ENCODE measurements at places on chromosomes 2 and 18.

DNA sequence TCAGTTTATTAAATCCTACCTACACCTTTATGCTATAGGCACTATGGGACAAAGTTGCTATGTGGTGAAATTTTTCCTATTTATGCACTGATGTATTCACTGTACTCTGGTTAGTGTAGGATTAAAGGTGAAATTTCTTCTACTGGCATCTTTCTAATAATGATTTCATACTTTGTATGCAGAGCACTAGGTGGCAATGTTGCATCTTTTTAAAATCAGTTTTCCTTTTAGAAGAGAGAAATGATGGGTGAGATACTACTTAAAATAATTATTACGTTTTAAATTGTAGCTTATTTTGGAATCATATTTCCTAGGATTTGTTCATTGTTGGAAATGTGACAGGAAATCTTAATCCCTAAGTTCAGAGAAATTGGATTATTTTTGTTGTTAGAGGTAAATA is 150.9 kb downstream of the CD8B2 start:
- DNase-seq, result no peak

DNA sequence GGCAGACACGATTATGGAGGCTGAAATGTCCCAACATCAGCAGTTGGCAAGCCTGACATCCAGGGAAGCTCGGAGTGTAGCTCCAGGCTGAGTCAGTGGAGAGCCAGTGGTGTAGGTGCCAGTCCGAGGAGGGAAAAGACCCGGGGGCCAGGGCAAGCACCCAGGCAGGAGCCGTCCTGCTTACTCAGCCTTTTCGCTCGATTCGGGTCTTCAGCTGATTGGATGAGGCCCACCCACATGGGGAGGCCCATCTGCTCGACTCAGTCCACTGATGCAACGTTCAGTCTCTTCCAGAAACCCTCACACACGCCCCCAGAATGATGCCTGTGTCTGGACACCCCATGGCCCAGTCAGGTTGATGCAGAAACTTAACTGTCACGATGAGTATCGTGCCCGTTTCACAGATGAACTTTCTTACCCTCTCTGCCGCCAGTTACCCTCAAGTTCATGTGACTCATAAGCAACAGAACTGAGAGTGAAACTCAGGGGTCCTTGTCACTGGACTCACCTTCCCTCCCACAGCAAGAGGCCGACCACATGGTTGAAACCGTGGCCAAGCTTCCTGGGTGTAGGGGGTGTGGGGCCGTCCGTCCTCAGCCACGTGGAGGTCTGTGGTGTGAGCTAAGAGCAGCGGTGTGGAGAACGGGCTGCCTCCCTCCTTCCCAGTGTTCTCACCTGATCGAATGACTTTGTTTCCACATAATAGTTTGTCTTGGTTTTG is 197.4 kb upstream of the HDAC4 start:
- DNase-seq, result no peak

DNA sequence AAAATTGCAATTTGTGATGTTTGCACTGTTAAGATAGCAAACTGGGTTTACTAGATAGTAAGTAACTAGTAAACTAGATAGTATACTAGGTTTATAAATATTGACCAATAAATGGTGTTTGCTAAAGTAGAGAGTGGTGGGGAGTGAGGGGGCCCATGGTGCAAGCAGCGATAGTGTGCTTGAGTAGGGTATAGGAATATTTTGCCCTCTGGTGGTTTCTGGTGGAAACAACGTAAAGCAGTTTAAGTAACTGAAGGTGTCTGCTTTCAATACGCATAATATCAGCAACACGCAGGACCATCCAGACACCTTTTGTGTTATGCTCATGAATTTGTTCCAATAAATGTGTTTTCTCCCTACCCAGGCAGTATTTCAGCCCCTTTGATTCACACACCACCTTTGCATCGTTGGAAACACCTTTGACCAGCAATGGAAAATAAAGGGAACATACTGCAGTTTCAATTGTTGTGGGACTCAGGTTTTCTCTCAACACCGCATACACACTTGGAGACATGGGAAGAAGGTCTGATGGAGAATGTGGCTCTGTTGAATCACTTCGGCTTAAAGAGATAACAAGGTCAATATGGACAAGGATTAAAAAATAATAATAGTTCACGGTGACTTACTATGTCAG is 16.7 kb upstream of the STAT1 start:
- DNase-seq, result no peak

GRCh38 chr18:58308463-58308862 is 264.4 kb downstream of the NEDD4L start:
- no peak for DNase-seq

DNA sequence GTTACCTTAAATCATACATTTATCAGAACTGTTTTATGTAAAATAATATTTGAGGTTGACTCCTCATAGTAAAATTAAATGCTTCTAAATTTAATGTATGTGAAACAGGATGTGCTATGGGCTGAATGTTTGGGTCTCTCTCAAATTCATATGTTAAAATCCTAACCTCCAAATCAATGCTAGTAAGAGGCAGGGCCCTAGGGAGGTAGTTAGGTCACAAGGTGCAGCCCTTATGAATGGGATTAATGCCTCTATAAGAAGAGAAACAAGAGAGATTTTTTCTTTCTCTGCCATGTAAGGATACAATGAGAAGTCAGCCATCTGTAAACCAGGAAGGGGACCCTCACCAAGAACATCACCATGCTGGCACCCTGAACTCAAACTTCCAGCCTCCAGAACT is 67.2 kb upstream of the ETAA1 start:
- no peak for DNase-seq

DNA sequence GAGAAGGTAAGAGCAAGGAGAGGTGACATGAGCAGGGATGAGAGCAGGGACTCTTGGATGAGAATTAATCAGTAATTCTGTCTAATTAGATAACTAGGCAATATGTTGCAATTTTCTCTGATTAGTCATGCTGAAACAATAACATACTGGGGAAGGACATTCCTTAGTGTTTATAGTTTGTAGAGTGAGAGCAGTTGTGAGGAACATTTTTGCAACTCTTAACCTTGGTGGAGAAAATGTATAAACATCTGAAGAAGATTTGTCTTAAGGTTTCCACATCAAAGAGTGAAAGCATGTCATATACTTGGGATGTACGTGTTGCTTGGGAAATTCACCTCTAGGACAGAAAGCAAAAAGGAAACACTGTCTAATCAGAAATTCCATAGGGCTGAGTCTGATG is 955.4 kb upstream of the FANCL start:
- DNase-seq, result no peak

GRCh38 chr2:146986161-146986560 is 858.7 kb upstream of the ACVR2A start:
- no peak for DNase-seq

- DNase-seq, result no peak
These were observed 35.1 kb downstream of the PMS1 start for GRCh38 chr2:189819297-189819704.

GRCh38 chr18:80050797-80051196 is 16.6 kb downstream of the RBFA start:
- DNase-seq, result no peak

GRCh38 chr2:238231809-238232208 is 8.0 kb downstream of the HES6 start:
- DNase-seq, result no peak

DNA sequence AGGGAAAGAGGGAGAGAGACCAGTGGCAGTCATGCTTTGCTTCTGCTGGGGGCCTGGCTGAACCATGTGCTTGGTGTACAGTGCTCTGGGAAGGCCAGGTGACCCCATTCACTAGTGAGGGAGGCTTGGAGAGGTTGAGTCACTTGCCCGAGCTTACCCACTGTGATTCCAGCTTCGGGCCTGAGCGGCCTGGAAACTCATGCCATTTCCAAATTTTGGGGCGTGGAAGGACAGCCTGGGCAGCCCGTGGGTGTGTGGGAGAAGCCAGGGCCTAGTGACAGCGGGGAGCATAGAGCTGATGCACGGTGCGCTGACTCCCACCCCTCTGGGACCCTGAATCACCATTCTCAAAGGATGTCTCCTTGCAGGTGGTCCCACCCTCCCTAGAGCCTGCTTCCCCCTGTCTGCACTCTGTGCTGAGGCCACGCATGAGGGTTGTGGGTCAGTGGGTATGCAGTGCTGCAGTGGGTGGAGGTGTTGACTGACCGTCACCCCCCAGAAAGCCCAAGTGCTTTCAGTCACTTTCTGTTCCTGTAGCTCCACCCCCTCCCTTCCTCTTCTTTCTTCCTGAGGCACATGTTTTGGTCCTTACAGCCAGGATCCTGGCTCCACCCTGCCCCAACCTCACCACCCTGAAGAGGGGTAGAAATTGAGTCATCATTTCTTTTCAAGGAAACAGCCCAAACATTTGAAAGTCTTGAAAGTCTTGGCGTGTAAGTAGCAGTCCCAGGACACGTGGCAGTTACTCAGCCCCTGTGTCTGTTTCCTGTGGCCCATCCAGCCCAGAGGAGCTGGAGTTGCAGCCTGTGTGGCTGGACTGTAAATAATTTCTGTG is 69.3 kb upstream of the MCFD2 start:
- peak; percentile 17 for DNase-seq

- no peak for DNase-seq
These were observed 257.2 kb upstream of the SYT4 start for GRCh38 chr18:43534511-43534910.

- DNase-seq, result no peak
These were observed 129.6 kb upstream of the SLC1A4 start for GRCh38 chr2:64859312-64860212.

GRCh38 chr18:56517761-56518160 is 120.6 kb downstream of the TXNL1 start:
- no peak for DNase-seq

GRCh38 chr2:43086451-43087221 is 139.8 kb downstream of the ZFP36L2 start:
- no peak for DNase-seq

DNA sequence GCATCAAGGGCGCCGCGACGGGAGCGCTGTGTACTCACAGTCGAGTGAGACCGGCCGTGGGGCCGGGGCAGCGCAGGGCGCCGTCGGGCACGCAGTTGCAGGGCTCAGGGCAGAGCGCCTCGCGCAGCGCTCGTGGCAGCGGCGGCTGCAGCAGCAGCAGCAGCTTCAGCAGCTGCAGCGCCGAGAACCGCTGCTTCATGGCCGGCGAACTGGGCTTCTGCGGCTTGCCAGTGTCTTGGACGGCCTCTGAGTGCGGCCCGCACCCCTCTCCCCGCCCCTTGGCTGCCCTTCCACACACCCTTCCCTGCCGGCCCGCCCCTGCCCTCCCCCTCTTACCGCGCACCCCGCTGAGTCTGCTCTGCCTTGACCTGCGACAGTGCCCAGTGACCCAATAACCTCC is at the start of gene LHCGR:
Gene LHCGR (minus strand): TSS at position 252 of the 400 bp plus-strand sequence. CDS start 53 bp downstream, at position 199.
- no peak for DNase-seq

DNA sequence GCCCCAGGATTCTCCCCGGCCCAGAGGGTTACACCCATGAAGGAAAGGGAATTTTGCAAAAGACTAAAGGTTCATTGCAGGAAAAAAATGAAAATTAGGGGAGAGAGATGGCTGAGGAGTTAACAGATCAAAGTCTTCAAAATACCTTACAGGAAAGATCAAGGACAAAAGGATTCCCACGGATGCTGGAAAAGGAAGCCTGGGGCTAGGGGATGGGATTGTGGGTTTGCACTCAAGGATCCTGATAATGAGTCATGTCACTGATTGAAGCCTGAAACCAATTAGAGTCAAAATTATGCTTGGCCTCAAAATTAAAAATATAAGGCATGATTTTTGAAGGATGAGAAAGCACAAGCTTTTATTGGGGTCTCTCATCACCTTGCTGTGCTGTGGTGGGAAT is 32.6 kb upstream of the COPS8 start:
- DNase-seq, result no peak

DNA sequence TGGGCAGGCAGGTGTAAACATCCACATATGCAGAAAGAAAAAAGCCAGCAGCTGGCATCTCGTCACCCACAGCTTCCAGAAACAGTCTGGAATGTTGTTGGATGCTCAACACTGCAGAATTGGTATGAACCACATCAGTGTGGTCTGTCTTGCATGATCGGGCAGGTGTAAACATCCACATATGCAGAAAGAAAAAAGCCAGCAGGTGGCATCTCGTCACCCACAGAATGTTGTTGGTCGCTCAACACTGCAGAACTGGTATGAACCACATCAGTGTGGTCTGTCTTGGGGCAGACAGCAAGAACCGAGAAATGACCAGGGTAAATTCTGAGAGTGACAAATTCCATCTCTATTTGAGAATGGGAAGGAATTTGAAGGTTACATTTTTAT is 39.6 kb downstream of the DOCK10 start:
- DNase-seq, result peak; percentile 25

- DNase-seq, result no peak
These were observed 28.7 kb downstream of the ELP2 start for GRCh38 chr18:36158266-36158867.

DNA sequence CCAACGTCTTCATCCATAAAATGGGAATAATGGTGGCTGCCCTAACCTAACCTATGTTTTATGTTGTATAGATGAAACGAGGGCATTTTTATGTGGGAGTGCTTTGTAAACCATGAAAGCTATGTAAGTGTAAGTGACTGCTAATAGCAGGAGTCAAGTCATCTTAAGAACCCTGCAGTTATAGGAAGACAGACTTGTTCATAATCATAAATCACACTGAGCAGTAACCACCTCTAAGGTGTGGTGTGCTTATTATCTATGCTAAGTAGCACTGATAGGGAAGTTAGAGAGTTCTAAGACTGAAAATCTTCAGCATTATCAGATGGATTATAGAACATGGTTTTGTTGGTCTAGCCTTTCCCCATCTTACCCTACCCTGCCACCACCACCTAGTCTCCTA is 24.2 kb upstream of the NRP2 start:
- DNase-seq, result no peak

- no peak for DNase-seq
These were observed 48.0 kb downstream of the LOXHD1 start for GRCh38 chr18:46609048-46609447.

DNA sequence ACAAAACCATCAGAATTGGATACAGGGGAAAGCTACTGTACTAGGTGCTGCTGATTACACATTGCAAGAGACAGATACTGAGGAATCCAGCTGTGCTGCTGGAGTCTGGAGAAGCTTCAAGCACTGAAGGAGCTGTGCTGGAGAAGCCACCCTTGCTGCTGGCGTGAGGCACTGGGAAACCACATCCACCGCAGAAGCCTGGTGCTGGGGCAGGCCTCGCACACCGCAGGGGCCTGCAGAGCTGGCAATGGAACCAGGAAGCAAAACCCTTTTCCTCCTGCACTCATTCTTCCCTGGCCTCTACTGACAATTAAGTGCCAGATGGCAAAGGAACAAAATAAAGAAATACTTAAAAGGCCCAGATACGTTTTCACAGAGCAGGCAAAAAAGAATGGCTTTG is 94.4 kb upstream of the MSH6 start:
- DNase-seq, result no peak

- no peak for DNase-seq
These were observed 60.7 kb downstream of the CDC42EP3 start for GRCh38 chr2:37610638-37611289.

DNA sequence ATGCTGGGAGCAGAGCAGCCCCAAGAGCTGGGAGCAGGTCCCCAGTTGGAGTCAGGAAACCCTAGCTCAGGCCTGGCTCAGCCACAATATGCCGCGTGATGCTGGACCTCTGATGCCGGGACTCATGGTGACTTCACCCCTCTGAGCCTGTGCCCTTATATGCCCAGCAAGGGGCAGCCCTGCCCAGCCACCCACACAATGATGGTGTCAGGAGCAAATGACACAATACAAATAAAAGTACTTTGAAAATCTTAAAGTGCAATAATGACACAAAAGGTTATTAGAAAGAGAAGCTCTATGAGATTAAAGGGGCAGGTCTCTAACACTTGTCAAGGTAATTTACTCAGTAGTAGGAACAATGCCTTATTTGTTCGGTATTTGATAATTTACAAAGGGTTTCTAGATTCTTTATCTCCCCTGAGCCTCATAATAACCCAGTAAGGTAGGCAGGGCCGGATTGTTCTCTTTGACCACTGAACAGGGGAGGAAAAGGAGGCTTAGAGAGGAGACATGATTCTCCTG is 18.3 kb upstream of the KIF3C start:
- no peak for DNase-seq

Measured in activated T-cell treated with anti-CD3 and anti-CD28 coated beads for 4 hours (primary cell).